ENCODE measurements at places on chromosomes 5 and 9.
A peak's percentile ranks its signal among the peaks of the same experiment; 100 is the strongest.

GRCh38 chr5:149651686-149652085 is 70.4 kb downstream of the ARHGEF37 start:
- no peak for DNase-seq

DNA sequence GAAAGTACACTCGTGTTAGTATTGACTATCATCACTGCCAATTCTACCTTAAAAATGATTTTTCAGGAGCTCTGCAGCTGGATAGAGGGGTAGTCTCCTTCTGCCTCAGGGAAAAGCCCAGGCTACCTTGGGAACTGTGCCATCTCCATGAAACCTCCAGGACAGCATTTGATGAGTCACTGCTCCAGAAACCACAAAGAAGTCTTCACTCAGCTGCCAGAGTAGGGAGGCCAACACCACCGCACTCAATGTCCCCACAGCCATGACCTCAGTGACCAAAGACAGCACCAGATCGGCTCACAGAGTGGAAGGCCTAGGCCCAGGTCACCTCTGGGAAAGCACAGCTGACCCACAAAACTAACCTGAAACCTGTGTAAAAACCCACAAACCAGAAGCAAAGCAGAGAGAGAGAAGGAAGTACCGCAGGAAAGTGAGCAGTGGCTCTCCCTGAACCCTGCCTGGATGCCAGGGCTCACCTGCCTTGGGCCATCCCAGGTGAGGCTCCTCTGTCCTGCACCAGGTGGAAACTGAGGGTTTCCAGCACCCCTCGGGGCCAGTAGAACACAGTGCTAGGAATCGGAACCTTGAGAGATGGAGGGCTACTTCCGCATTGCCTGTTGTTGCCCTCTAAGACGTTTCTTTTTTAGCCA is 30.0 kb downstream of the S1PR3 start:
- no peak for DNase-seq

DNA sequence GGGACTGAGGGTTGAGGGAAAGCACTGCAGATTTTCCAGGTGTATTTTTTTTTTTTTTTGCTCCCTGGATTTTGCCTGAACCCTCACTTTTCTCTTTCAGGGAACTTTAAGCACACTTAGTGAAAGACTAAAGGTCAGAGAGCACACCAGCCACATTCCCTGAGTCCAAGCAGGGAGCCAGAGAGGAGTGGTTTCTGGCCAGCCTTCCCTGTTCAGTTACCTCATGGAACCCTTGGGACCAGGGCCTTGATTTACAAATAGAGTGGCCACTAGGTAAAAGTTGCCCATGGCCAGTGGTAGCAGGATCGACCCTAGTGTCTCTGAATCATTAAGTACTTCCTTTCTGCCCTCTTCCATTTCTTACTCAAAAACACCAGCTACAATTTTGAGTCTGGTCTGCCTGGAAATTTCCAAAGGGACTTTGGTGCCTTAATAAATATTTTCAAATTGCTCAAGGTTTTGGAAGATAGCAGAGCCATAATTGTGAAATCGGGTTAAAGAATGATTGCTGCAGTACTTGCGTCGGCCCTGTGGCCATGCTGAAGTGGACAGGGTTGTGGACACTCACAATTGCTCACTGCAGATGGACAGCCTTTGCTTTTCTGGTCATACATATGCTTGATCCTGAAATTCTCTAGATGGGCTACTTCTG is 14.5 kb downstream of the PALM2AKAP2 start:
- no peak for DNase-seq

GRCh38 chr5:53362521-53362941 is 117.9 kb upstream of the FST start:
- no peak for DNase-seq

GRCh38 chr5:150068472-150068871 is 17.9 kb downstream of the CSF1R start:
- DNase-seq: no peak

DNA sequence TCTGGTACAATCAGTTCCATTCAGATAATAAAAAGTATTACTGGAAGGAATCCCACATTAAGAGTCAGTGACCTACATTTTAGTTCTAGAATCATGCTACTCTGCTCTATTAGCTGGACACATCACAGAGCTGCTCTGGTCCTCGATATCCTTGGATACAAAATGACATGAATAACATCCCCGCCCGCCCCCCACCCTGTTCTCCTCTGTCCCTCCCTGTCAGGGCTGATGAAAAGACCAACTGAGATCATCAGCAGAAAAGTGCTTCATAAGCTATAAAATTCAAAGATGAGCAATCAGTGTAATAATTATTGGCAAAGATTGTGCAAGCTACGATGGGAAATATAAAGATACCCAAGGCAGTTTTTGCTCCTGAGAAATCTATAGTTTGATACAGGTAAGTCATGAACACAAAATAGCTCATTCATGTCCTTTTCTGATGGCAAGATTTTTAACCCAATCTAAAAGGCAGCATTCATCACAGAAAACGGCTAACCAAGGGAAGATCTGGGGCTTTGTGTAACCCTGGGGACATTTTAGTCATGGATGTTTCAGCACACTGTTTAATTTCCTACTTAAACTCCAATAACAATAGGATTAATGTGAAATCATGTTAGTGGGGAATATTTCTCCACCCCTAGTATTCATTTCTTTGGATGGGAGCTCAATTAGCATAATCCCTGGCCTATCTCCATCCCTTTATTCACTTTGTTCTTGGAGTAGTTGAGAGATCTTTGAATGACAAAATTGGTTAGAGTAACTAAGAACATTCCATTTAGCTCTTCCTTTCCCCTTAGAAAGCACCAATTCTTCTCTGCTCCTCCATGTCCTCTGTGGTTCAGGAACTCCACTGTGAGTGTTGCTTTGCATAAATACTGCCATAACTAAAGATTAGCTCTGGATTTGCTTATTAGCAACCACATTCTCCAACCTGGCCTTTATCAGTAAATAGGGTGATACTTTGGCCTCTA is 459.4 kb upstream of the GRIA1 start:
- no peak for DNase-seq

GRCh38 chr9:14645648-14646047 is 47.6 kb downstream of the ZDHHC21 start:
- DNase-seq: no peak

DNA sequence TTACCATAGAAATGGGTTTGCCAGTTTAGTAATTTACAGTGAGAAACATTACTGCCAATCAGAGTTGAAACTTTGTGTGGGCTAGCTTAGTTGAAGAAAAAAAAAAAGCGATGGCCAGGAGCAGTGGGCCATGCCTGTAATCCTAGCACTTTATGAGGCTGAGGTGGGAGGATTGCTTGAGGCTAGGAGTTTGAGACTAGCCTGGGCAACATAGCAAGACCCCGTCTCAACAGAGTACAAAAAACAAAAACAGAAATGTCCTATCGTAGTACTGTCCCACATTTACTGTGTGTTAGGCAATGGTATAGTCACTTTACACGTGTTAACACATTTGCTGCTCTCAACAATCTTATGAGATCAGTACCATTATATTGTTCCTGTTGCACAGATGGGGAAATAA is 2.3 kb downstream of the OSTF1 start:
- DNase-seq: no peak

DNA sequence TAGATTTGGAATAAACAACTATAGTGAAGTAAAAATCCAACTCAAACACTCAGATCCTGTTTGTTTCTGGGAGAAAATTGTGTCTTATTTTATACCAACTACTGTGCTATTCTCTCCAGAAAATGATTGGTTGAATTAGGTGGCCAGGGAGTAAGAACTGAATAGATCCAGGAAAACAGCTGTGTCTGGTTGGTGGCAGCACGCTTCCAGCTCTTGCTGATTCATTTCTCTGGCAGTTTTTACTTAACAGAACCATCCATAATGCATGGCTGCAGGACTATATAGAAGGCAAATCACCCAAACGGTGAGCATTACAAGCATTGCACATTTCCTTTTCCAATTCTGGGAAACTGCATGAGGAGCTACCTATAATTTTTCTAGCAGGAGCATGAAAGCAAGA is 29.5 kb downstream of the DMAC1 start:
- no peak for DNase-seq

DNA sequence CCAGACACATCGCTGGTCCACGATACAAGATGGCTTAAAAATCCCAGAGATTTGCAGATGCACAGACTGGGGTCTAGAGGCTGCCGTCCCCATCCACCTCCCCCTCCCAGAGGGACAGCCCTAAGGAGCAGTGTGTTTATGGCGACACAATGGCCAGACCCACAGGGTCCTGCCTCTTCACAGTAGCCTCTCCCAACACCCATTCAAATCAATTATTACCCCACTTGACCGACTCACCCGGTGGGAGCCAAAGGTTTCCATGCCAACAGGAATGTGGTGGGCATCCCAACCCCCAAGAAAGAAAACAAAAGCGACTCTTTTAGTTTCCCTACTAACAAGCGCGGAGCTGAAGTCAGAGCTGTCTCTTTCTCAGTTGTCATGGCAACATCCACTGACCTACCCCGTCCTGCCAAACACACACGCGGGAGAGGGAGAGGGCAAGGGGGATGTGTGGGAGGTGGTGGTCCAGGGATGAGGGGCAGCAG is 209.0 kb downstream of the TTLL11 start:
- peak; percentile 65 for DNase-seq

GRCh38 chr9:113724202-113724601 is 151.9 kb upstream of the ZNF618 start:
- no peak for DNase-seq

DNA sequence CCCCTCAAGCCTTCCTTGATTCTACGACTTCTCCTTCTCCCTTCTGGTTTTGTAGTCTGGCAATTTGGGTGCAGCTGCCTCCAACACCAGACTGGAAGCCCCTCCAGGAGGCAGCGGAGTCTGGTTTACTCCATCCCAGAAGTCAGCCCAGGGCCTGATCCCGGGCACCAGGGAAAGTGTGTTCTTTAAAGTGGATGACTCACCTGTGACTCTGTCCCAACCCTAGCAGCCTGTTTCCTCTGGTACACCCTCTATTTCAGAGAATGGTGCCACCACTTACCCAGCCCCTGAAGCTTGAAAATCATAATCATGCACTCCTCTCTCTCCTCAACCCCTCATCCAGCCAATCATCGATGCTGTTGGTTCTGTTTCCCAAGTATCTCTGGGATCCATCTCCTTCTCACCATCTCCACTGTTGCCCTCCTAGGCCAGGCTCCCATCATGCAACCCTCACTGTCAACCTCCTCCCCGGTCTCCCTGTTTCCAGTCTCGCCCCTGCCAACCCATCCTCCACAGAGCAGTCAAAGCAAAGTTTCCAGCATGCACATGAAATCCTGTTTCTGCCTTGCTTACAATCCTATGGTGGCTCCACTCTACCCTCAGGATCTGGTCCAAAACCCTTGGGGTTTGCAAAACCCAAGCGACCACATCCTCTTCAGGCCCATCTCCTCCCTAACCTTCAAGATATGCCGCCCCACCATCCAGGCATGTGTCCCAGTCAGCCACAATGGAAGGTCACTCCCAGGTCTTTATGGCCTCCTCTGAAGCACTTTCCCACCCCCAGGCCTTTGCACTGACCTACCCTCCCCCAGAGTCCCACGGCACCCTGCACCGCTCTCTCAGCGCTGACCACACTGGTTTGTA is 10.5 kb downstream of the LHX6 start:
- DNase-seq: no peak

- DNase-seq: no peak
Observed at GRCh38 chr5:143440448-143441115, 37.1 kb upstream of the NR3C1 start.

DNA sequence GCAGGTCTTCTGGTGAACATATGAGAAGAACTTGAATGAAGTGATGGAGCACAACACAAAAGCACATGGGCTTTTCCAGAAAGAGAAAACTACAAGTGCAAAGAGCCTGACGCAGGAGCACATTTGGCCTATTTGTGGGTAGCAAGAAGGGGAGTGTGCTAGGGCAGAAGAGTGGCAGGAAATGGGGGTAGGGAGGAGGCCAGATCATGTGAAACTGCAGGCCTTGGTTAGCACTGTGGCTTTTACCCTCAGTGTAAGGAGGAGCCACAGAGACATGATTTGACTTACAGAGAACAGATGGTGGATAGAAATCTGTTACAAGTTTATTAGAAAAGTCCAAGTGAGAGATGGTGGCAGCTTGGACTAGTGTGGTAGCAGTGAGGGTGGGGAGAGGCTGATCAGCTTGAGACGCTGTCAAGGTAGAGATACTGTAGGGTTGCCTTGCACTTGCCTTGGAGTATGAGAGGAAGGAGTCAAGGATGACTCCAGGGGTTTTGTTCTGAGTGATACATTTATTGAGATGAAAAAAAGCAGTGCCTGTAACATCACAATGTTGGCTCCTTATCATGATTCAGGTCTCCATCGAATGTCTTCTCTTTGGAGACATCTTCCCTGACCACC is 126.7 kb downstream of the PPP2R2B start:
- peak; percentile 61 for DNase-seq

DNA sequence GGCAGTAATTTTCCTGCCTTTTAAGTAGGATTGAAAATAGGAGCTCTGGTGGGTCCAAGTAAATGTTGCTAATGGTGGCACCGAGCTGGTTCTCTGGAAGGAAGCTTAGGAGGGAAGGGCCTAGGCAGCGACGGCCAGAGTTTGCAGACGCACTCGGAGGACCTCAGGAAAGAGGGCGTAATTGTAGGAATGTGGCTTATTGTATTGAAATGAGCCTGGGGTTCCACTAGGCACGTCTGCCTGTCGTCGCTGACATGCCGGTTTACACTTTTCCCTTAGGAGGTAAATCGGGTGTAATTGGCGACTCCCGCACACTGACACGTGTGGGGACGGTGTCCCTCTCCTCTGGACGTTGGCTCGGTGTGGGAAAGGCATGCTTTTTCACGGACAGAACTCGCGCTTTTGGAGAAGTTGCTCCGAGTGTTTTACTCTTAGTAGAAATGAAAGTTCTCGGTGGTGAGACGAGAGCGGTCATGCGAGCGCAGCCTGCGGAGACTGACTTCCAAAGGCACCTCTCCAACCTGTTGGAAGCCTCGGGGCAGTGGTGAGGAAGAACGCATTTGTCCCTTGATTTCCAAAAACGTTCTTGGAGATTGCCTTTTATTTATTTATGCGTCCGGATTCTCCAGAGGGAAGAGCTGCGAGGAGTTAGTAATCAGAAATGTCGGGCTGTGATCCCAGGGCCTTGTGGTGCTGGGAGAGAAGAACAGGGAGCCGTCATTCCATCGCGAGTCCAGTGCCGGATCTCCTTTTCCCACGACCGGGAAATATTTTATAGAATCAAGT is 1.3 kb downstream of the NR4A3 start:
- peak; percentile 69 for DNase-seq

- DNase-seq: no peak
Observed at GRCh38 chr5:67416986-67417385, 220.4 kb upstream of the CD180 start.

DNA sequence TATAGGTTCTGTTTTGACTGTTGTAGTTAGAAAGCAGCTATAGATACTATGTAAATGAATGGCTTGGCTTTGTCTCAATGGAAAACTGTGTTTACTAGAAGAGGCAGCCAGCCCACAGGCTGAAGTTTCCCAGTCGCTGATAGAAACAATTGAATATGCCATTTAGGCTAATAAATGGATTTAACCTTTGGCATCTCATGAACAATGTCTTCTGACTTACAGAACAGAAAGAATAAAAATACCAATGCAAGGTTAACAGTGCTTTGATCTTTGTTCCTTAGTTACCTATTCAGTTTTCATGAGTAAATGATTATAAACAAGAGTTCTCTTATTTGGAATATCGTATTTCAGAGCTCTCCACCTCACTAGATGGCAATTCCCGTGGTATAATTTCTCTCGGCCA is 120.6 kb downstream of the PAM start:
- DNase-seq: no peak

Measured in NCI-H524 (cell line).